T-cell (primary cell): ENCODE measurements at places on chromosomes 13 and 19.

DNA sequence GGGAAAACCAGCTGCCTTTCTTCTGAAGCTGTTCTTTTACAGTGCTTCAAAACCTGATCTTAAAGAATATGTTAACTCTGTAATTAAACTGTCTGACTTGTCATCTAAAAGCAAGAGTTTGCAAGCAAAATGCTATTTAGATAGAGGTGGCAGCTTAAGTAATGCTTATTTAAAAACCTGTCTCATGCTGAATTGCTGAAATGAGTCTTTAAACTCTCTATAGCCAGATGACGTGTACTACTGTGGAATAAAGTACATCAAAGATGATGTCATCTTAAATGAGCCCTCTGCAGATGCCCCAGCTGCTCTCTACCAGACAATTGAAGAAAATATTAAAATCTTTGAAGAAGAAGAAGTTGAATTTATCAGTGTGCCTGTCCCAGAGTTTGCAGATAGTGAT is 22.9 kb downstream of the ITM2B start:
- DNase-seq: no peak

GRCh38 chr13:97003071-97003470 is 8.8 kb upstream of the OXGR1 start:
- no peak for DNase-seq

GRCh38 chr19:47113850-47114651 is 475 bp upstream of the ZC3H4 start:
- no peak for DNase-seq

GRCh38 chr13:66128692-66129269 is 1101.4 kb downstream of the PCDH9 start:
- DNase-seq: no peak

GRCh38 chr19:5345895-5346386 is 5.3 kb upstream of the PTPRS start:
- DNase-seq: no peak

DNA sequence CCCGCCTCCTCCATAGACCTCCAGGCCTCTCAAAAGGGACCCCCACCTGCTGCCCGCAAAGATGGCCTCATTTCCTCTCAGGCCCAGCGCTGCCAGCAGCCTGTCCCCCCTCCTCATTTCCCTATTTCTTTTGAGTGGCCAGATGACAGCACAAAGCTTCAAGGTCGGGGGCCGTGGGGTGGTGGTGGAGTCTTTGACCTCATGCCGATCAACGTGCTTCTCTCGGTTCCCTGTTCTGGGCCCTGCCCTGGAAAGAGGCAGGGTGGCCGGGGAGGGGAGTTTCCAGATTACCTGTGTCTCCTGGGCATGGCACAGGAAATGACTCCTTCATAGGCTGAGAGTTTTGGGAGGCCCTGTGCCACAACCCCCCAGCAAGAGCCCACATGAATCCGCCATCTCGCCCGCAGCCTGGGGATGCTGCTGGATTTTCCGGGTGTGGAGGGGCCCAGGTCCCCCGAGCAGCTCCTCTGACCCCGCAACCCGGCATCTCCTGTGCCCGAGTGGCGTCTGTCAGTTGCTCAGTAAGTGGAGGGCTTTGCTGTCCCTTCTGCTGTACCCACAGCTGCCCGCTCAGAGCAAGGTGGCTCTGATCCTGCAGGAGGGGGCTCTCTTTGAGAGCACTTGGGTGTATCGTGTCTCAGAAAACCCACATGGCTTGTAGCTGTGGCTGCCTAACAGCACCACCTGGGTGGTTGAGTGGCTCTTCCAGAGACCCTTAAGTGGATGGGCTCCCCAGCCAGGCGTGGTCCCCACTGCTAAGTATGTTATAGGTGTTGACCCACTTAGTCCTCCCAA is 139.4 kb downstream of the SIPA1L3 start:
- DNase-seq: no peak

DNA sequence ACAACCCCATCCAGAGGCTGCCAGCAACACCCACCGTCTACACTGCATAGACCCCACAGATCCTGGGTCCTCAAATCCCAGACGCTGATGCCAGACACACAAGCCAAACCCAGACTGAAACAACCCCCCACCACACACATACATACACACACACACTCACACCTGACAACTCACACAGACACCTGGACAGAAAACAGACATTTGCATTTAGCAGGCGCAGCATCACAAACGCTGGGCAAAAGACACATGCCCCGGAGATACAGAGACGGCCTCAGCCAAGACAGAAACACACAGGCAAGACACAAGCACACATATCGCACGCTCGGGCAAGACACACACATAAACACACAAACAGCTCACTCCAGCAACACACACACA is 1.3 kb downstream of the BBC3 start:
- no peak for DNase-seq

GRCh38 chr13:39144941-39145533 is 106.8 kb downstream of the NHLRC3 start:
- no peak for DNase-seq

GRCh38 chr19:18223860-18224524 is 2.2 kb downstream of the PDE4C start:
- no peak for DNase-seq

- DNase-seq: no peak
Observed at GRCh38 chr13:23069566-23069965, 111.2 kb upstream of the SGCG start.

DNA sequence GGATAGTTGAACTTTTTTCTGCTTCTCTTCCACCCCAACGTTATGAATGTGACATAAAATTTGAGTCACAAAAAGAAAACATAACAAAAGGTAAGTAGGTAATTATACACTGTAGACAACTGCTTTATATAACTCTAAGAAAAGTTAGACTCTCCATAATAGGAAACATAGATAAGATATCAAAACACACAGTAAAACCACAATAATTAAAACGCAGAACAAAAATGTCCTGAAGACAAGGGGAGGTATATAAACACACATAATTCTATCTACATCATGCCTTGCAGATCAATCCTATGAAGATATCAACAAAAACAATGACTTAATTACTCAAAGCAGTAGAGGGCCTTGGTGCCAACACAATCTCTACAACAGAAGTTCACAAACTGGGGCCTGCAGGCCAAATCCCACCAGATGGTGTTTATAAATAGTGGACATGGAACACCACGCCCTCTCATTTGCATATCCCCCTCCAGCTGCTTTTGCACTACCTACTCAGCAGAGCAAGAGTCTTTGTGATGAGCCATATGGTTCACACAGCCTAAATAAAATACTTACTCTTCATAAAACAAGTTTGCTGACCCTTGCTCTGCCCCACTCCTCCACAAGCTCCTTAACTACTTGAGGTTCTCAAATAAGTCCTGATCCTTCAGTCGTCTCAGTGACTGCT is 254.7 kb downstream of the KLF12 start:
- no peak for DNase-seq
